Kasumi-1 (cell line): ENCODE measurements at places on chromosomes 13 and 19.
A peak's percentile ranks its signal among the peaks of the same experiment; 100 is the strongest.

GRCh38 chr19:5512715-5513114 is 55.0 kb downstream of the TINCR start:
- no peak for DNase-seq

DNA sequence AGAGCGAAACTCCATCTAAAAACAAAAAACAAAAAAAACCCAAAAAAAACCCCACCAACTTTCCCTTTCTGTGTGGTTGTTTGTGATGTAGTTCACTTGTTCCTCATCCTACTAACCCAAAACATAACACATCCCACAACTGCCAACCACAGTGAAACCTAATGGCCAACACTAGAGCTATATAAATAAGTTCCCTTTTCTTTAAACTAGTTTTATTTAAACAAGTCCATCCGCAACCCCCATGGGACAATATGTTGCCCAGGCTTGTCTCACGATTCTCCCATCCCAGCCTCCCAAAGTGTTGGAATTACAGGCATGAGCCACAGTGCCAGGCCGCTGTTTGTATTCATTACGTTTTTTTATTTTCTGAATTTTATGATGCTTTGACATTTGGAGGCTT is 71.2 kb upstream of the ADGRE5 start:
- DNase-seq, result peak; percentile 3

GRCh38 chr13:110270507-110270906 is 36.5 kb downstream of the COL4A1 start:
- no peak for DNase-seq

GRCh38 chr19:12000152-12000981 is 35.1 kb downstream of the ZNF433 start:
- DNase-seq, result no peak

- no peak for DNase-seq
Measured at GRCh38 chr13:108223687-108224503, 5.7 kb downstream of the ABHD13 start.

- DNase-seq, result no peak
Measured at GRCh38 chr13:86710013-86710412, 910.8 kb upstream of the SLITRK6 start.

DNA sequence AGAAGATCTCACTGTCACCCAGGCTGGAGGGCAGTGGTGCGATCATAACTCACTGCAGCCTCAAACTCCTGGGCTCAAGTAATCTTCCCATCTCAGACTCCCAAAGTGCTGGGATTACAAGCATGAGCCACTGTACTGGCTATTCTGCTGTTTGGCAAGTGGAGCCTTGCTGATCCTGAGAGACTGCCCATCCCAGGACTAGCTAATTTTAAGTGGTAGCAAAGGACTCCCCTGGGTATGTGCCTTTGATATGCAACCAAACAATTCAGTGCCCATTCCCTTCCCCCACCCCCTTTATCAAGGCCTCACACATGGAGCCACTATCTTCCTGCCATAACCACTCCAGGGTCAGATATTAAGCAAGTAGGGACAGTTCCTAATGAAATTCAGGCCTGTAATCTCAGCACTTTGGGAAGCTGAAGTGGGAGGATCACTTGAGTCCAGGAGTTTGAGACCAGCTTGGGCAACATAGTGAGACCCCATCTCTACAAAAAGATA is 17.0 kb upstream of the ZNF460 start:
- DNase-seq, result no peak

DNA sequence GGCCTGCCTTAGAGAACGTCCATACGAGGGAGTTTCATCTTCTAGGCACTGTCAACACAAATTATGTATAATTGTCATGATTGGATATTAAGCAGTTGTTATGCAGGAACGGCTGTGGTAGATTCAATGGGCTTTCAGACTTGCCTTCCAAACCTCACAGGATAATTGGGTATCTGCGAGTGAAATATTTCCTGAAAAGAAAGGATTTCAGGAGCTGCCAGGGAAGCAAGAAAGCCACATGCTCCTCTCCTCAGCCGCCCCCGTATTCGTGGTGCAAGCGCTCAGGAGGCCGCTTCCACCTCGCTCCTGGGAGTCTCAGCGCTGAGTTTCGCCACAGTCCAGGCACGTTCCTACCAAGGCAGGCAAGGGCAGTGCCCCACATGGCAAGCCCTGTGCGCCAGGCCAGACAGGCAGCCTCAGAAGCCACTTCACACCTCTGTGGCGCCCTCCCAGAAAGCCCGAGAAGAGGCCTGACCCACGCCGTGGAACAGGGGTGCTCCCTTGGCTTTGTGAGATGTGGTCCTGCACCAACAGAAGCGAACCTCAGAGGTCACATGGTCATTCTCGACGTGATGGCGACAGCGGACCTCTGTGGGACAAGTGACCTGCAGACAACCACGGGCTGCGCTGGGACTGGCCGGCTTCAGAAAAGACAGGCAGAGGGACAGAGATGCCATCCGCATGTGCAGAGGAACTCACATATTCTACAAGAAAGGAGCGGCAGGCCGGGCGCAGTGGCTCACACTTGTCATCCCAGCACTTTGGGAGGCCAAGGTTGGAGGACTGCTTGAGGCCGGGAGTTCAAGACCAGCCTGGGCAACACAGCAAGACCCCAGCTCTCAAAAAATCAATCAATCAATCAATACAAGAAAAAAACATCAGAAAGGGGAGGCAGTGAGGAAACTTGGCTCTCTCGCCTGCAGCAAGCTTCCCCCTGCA is 41.4 kb downstream of the CEBPG start:
- DNase-seq, result no peak

DNA sequence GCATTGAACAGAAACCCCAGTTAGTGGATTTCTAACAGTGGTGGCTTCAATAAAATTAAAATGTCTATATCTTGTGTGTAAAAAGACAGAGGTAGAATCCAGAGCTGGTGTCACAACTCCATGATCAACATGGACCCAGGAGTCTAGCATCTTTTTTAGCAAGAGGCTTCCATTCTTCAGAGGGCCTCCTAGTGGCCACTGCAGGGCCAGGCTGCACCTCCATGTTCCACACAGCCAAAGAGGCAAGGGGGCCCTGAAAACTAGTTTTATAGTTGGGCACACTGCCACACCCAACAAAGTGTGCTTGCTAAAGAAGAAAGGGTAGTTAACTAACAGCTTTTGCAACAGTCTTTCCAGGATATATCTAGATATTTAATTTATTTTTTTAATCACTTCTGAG is 12.9 kb downstream of the N4BP2L1 start:
- peak; percentile 11 for DNase-seq

GRCh38 chr19:39843919-39844793 is 2.0 kb downstream of the FBL start:
- peak; percentile 84 for DNase-seq

GRCh38 chr19:39325778-39326665 is 5.4 kb upstream of the LRFN1 start:
- peak; percentile 31 for DNase-seq

- DNase-seq, result no peak
Measured at GRCh38 chr13:113216254-113217048, 7.0 kb downstream of the CUL4A start.

DNA sequence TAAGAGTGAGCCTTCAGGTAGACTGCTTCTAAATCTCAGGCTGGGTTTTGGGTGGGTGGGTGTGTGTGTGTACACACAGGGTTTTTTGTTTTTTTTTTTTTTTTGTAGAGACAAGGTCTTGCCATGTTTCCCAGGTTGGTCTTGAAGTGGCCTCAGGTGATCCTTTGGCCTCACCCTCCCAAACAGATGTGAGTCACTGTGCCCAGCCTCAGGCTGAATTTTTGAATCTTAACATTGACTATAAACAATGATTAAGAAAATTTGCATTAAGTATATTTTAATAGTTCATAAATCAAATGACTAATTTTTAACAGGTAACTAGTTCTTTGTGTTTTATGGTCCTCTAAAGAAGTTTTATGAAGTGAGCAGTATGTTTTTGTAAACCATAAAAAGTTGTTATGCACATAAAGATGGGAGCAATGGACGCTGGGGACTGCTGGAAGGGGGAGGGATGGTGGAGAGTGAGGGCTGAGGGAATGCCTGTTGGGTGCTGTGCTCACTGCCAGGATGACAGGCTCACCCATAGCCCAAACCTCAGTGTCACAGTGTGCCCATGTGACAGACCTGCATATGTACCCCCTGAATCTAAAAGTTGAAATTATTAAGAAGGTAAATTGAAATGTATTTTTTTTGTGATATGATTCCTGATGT is 60.2 kb downstream of the ZNF136 start:
- DNase-seq, result no peak

DNA sequence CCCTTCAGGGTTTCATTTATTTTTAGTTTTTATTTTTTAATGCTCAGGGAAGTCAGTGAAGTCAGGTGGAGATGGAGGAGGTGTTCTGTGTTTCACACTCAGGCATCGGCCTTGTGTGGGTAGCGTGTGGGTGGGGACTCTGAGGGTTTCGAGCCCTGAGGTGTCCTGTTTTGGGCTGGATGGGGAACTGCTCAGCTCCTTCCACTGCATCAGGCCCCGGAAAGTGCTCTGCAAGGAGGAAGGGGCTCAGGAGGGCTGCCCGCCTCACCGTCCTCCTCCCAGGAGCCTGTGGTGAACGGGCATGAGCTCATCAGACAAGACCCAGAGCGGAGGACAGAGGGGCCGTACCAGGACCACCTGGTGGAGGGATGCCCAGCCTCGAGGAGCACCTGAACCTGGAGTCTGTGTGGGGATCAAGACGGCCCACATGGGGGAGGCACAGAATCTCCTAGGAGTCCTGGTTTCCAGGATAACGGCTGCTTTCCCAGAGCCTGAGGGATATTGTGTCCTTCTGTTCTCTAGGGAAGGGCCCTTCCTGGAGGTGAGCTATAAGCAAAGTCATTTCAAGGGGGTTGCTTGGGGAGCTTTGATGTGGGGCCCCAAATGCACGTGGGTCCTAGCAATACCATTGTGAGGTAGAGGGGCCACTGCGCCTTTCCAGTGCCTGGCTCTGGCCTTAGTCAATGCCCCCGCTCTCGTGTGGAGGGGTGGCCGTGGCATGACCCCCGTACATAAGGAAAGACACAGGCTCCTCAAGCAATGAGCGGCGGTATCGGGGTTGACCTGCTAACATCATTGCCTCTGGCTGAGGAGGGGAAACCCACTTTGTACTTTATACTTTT is 13.5 kb upstream of the GAS6 start:
- DNase-seq, result no peak

GRCh38 chr19:29583196-29583999 is 22.7 kb upstream of the POP4 start:
- DNase-seq, result no peak

GRCh38 chr13:112001571-112001970 is 65.4 kb upstream of the SOX1 start:
- no peak for DNase-seq

- no peak for DNase-seq
Measured at GRCh38 chr13:79796136-79796535, 315.2 kb downstream of the NDFIP2 start.

DNA sequence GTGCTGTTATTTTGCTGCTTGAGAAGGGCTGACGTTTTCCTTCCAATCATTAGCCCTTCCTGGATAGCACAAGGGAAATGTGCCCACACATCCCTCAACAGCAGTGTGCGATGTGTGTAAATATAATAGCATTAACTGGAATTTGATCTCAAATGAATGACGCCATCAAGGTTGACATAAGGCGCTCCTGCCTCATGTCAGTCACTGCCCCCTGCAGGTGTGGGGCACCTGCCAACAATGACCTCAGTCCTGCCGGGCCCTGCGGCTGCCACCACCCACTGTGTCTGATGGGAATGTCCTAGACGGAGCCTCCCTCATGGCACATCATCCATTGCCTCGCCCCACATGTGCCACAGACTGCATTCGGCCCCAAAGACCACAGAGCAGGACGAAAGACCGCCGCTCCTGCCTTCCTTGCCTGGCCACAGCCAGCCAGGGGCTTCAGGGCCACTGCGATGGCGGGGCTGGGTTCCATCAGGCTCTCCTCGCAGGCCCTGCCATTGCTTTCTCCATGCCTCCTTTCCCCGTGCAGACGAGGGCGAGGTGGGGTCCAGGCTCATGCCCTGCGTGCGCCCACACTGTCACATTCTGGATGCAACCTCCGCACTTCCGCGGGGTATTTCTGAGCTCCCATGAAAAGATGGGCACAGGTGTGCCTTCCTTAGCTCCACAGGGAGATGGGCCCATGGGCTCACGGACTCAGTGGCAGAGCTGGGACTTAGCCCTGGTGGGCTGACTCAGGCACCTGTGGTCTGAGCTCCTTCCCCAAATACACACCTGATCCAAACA is 146.7 kb downstream of the SOX1 start:
- no peak for DNase-seq

DNA sequence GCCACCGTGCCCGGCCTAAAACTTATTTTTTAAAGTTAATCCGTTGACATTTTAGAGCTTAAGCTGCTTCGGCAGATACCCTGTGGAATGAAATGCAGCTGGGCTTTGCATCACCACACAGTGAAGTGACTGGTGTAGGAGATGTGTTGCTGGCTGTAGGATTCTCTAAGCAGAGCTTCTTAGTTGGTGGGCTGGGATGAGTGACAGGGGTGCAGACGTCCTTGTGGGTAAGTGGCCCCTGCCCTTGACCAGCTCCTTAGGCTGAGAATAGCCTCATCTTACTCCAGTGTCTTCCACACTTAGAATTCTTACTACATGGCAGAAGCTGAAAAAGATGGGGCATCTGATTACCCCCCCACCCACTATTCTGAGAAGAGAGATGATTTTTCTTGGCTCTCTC is 11.6 kb downstream of the GATAD2A start:
- DNase-seq, result no peak

DNA sequence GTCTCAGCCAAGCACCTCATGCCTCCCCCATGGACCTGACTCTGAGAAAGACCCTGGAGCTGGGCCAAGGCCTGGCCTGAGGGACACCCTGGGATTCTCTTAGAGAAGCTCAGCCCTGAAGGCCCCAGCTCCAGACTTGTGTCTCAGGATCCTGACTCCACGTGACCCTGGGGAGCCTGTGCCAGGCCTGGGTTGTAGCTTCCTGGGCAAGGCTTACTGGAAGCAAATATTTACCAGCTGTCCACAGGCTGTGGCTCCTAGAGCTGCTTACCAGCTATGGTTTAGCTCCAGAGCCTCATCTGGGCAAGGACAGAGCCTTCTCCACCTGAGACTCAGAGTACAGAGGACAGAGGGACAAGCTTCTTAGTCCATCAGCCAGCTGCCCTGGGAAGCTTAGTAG is 61.0 kb upstream of the CEACAM8 start:
- DNase-seq, result no peak

- no peak for DNase-seq
Measured at GRCh38 chr19:36916991-36917390, 859 bp downstream of the ZNF568 start.

DNA sequence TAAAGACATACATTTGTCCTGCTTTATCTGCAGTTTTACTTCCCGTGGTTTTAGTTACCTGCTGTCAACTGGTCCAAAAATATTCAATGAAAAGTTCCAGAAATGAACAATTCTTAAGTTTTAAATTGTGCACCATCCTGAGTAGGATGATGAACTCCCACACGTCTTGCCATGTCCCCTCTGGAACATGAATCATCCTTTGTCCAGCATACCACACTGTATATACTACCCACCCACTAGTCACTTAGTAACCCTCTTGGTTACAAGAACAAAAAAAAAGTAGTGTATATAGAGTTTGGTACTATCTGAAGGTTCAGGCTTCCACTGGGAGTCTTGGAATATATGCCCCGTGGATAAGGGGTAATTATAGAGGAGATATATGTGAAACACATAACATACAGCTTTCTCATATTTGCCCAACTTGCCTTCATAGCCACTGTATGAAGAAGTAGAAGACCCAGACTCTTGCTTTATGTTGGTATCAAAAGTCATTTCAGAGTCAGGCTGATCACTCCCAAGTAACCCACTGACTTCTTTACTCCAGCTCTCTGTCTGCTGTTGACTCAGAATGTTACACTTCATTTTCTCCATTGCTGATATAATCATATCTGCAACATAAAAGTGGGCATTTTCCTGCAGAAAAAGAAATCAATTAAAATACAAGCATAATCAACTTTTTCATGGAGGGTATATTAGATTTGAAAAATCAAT is 19.3 kb downstream of the RUBCNL start:
- DNase-seq, result no peak
